ENCODE measurements at places on chromosomes 12 and 14. TPM values are rescaled to one million over a fixed set of nuclear protein-coding genes. Genes with fewer than 3 reads are reported as not detected.

DNA sequence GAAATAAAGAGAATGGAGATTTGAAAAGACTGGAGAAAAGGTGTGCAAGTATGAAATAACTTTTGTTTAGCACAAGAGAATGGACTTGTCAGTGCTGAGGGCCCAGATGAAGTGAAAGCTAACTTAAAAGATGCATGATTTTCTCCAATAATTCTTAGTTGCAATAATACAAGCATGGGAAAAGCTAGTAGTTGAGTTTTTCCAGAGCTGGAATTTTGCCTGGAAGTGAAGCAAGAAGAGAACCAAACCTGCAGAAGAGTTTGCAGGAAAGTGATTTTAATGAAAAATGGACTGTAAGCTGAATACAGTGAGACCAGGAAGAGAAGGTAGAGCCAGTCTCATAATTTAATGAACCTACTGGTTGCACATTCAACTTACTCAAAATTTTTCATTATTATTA, 69.3 kb upstream of the FSCB start:
- DNase-seq, result no peak

KRT6C gene
- not detected for total RNA-seq

- DNase-seq, result no peak
These were observed 320.8 kb downstream of the ZFP36L1 start for GRCh38 chr14:68471964-68472508.

- no peak for DNase-seq
These were observed 46.3 kb downstream of the RBM19 start for GRCh38 chr12:113919791-113920190.

DNA sequence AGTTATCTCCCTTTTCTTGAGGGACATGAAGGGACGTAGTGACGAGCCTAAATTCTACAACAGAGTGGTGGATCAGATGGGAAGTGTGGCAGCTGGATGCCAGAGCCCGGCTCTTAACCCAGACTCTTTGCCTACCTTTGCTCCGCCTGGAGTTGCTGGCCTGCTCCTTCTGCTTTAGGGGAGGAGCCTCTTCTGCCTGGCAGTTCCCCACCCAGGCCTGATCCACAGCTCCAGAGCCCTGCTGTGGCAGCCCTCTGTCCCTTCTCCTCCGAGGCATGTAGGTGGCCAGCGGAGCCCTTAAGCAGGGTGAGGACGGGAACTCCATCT, 2.3 kb upstream of the PRPH start:
- no peak for DNase-seq

DNA sequence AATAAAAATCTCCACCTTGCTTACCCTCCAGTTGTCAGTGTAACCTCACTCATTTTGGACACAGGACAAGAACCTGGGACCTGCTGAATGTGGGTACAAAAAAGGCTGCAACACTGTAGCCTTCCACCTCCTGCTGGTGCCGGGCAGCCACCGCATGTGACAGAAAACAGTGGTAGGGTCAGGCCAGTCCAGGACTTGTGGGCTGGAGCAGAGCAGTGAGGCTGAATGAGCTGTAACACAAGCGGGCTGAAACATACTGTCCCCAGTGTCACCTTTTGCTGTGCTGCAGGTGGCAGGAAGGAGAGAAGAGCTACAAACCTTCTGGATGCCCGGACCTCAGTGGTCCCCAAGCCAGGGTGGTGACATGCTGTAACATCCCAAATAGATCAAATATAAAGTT, 465.4 kb upstream of the FOXG1 start:
- DNase-seq, result no peak

PLEKHG7 gene
- not detected for total RNA-seq

DNA sequence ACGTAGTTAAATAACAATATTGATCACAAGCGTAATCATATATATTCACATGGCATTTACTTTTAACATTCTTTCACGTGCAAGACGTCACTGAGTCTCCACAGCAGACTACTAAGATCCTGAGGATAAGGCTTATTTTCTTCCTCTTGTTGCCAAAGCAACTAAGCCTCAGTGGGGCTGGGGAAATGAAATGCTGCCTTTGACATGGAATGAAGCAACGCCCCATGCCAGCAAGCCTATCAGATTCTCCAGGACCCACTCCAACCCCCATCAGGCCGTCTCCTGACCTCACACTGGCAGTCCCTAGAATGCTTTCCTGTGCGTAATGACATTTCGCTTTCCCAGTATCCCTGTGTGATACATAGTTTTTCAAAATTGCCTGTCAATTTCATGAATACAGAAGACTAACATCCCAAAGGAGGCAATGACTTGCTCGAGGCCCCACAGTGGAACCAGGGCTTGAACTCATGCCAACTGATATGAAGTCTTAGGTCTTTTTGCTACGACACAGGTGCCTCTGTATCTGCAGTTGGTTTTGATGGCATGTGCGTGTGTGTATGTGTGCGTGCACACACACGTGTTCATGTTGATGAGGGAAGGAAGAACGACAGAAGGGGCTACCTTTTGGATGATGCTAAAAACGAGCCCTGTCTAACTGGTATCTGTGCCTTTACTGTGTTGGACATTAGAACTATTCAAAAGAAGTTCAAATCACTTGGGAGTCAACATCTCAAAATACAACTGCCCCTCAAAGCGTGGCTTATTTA, 239.1 kb downstream of the VRK1 start:
- peak; percentile 34 for DNase-seq

MYF5 gene
- not detected for total RNA-seq

DNA sequence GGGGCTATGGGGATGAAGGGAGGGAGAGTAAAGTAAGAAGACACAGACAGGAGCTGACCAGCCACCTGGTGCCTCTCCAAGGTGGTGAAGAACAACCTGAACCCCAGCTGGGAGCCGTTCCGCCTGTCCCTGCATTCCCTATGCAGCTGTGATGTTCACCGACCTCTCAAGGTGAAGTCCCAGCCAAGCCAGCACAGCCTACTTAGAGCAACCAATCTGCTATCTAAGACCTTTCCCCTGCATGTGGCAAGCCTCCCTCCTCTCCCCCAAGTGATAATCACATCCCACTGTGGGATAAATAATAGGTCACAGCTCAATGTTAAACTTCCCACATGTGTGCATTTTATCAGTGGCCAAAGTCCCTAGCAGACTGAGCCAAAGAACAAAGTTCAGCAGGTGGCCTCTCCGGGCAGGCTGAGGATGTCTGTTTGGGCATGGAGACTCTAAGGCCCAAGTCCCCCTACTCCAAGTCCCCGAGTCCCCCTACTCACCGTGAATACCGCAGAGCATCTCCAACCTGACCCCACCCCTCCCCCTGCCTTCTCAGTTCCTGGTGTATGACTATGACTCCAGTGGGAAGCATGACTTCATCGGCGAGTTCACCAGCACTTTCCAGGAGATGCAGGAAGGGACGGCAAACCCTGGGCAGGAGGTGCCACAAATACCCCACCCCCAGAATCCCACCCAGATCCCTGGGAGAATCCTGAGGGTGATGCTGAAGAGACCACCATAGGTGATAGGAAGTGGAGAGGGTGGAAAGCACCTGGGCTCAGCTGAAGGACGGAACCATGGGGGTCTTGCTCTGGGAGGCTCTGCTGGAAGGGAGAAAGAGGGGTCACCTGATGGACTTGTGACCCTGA, 3.5 kb downstream of the CPNE6 start:
- no peak for DNase-seq

CSRP2 gene
- 20.2 TPM for total RNA-seq

DNA sequence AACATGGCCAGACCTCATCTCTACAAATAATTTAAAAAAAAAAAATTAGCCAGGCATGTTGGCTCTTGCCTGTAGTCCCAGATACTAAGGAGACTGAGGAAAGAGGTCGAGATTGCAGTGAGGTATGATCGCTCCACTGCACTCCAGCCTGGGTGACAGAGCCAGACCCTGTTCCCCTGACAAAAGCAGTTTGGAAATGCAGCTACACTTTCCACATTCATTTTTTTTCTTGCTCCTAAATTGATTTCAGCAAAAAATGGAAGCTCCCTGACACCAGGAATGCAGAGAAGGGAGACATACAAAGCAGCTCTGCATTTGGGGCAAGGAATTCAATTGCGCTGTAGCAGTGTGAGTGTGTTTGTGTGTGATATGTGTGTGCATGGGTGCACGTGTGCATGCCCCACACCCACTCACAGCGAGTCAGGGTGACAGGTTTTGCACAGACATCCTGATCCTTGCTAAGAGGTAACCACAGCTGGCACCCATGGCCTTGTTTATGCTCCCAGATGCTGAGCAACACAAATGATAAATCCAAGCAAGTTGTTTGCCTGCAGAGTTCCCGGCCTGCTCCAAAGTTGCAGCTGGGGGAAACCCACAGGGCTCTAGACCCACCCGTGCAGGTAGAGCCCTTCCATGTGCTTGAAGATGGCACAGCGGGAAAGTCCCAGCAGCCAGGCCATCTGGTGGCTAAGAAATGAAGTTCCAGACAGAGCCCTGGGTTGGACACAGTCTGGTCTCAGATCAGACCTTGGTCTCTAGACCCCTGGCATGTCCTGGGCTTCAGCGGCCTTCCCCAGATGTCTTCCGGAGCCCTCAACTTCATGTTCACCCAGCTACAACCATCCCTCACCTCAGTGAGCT, 25.9 kb upstream of the BDKRB2 start:
- no peak for DNase-seq

GRCh38 chr14:104333646-104334423, 195.4 kb downstream of the KIF26A start:
- DNase-seq, result no peak

CCDC197 gene
- total RNA-seq, result not detected

GRCh38 chr12:111454311-111454710, 48.6 kb downstream of the SH2B3 start:
- DNase-seq, result no peak

CYP46A1 gene
- total RNA-seq, result not detected

- no peak for DNase-seq
These were observed 41.1 kb downstream of the SLCO1B1 start for GRCh38 chr12:21172079-21172478.

GRCh38 chr12:112524676-112525425, 106.1 kb downstream of the PTPN11 start:
- DNase-seq, result peak; percentile 35

- no peak for DNase-seq
These were observed 25.2 kb downstream of the G2E3 start for GRCh38 chr14:30584058-30584630.

- no peak for DNase-seq
These were observed 82.2 kb downstream of the EML1 start for GRCh38 chr14:99875421-99875820.

DNA sequence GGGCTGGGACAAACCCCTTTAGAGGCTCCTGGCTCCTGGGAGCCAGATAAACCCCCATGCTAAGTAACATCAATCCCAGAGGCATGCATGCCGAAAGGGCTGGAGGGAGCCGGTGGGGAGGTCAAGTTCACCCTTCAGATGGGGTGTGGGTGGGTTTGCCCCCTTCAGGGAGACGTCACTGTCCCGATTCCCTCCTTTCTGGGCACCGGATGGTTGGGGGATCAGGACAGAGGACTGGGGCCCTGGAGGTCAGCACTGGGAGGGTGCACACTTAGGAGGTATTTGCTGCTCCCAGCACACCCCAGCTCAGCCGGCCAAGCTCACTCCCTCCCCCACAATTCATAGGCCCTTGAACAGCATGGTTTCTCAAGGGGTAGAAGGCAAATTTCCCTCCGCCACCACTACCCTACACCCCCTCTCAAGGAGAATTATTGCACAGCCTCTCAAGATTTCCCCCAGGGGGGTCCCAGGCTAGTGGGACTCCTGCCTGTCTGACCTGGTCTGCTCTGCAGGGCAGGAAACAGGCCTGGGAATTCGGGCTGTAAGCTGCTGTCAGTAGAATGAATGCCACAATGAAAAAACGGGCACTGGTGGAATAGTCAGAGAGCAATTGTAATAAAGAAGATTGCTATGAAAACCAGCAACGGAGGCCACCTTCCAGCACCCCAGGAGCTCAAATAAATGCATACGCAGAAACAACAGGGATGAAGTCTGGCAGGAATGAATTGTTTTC, 63.5 kb downstream of the GALNT16 start:
- DNase-seq, result no peak

CELA1 gene
- not detected for total RNA-seq

GRCh38 chr14:100287202-100287997, 18.8 kb downstream of the SLC25A29 start:
- no peak for DNase-seq

NR4A1 gene
- total RNA-seq, result 35.4 TPM

GRCh38 chr12:62292761-62293344, 32.6 kb downstream of the USP15 start:
- DNase-seq, result no peak

DNA sequence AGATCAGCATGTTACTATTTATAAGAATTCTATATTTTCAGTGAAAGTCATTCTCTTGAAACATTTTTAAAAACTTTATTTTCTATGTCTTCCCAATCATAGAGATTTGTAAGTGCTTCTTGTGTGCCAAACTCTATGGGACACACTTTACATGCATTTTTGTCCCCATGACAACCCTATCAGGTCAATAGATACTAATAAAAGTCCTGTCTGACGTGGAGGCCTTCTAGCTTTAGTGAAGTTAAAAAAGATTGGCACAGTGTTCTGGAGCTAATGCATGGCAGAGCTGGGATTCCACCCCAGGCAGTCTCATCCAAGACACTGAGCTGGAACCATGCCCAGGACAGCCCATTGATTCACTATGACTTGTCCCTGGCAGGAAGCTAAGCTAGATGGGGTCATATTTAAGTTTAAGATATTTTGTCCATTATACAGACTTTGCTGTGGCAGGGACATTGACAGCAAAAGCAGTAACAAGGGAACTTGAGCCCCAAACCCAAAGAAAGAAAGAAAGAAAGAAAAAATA, 28.1 kb downstream of the TTC6 start:
- no peak for DNase-seq

DNA sequence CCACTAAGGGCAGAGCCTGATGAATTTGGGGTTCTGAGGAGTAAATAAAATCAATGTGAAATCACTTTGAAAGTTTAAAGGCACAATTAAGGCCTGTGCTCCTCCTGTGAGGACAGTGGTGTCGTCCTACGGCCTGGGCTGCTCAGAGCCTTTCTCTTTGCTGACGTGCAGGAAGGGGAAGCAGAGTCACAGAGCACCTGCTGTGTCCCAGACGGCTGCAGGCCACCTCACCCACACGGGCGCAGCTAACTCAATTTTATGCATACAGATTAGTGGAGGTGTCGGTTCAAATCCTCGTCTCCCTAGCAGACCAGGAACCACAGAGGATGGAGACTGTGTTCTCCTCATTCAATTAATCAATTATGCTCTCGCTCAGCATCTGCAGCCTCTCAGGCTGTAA, 11.4 kb upstream of the DLK1 start:
- DNase-seq, result no peak

DNA sequence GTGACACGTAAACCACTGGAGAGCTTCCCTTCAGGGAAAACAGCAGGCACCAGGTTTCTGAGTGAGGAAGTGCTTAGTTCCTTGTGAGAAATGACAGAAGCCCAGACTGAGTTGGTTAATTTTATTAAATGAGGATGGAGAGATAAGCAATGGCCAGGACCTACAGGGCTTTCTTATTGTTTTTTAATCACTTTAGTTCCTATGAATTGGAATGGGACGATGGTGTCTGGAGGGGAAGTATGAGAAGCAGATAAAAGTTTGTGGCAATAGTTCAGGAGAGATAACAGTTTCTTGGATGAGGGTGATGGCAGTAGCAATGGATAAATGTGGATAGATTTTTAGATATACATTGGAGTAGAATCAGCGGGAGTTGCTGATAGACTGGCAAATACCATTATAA, 86.5 kb upstream of the PTPRR start:
- no peak for DNase-seq

GRCh38 chr14:103931422-103931821, 3.2 kb downstream of the TDRD9 start:
- DNase-seq, result no peak
